ENCODE measurements at places on chromosomes 11 and 22.

- DNase-seq = no peak
These were observed 27.0 kb downstream of the MS4A6A start for GRCh38 chr11:60155931-60156330.

- DNase-seq = no peak
These were observed 25.1 kb downstream of the CD6 start for GRCh38 chr11:60996381-60997138.

DNA sequence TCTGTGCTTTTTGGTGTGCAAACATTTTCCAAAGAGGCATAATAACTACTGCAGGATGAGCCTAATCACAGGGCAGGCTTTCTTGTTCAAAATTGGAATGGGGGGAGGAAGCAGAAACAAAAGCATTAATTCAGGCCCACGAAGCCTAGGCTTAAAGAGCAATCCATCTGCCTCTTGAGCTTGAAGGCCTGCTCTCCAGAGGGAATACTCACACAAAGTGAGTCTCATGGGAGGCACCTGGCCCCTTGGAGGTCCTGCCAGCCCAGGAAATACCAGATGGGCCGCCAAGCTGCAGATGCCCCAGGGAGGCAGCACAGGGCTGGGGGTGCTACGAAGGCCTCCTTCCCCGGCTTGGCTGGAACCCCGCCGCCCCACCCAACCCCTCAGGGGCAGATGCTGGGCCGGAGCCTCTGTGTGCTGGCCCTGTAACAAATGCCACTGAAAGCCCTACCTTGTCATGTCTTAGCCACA is 39.3 kb upstream of the COMT start:
- DNase-seq = no peak

DNA sequence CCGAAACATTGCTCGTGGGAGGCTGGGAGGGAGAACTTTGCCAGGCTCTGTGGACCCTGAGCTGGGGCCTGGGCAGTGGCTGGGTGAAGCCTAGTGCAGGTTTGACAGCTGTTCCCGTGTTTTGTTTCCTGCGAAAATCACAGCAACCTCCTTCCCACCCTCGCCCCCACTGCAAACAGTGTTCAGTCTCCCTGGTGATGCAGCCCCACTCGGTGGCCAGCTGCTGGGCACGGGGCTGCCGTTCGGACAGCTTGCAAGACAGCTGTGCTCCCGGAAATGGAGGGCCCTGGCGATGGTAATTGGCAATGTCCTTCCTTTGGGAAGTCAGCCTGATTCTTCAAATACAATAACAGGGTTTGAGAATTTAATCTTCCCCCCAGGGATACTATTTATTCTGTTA is 10.4 kb upstream of the GAL start:
- no peak for DNase-seq

- DNase-seq = no peak
These were observed 21.5 kb upstream of the TXNRD2 start for GRCh38 chr22:19962909-19963806.

DNA sequence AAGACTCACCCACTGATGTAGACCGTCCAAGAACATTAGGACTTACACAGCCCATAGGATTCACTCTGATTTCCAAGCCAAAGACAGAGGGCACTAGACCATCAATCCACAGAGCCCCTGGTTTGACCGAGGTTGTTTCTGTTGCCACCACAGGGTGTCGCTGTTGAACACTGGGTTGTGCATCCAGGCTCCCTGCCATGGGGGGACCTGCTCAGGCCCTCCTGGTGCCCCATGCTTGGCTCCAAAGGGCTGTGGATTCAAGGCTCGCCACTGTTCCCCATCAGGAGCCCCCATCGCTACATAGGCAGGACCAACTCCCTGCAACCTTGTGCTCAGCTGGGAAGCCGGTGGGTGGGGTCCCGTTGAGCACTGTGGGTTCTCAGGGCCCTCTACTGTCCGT is 128.0 kb upstream of the ANO1 start:
- DNase-seq = no peak

GRCh38 chr11:66071381-66071801 is 1.3 kb downstream of the PACS1 start:
- no peak for DNase-seq

GRCh38 chr11:61023086-61023965 is 51.8 kb downstream of the CD6 start:
- DNase-seq = no peak

GRCh38 chr11:86696004-86696403 is 23.6 kb upstream of the ME3 start:
- no peak for DNase-seq

- no peak for DNase-seq
These were observed 749.8 kb upstream of the ARHGAP42 start for GRCh38 chr11:99937330-99937729.

DNA sequence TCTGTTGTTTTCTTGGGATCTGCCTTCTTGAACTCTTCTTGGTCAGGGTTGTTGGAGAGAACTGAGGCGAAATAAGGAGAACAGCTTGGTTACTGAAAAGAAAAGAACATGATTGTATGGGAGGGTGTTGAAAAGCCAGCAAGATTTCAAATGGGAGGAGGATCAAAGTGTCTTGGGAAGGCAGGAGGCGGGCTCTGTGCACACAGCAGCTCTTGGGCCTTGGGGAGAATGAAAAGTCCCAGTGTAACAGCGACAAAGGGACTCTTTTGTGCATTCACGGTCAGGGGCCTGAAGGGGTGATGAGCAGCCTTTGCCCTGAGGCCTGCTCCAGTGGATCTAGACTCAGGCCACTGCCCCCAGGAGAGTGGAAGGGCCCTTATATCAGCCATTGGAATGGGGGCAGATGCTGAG is 135.4 kb downstream of the ADAMTS15 start:
- DNase-seq = no peak

DNA sequence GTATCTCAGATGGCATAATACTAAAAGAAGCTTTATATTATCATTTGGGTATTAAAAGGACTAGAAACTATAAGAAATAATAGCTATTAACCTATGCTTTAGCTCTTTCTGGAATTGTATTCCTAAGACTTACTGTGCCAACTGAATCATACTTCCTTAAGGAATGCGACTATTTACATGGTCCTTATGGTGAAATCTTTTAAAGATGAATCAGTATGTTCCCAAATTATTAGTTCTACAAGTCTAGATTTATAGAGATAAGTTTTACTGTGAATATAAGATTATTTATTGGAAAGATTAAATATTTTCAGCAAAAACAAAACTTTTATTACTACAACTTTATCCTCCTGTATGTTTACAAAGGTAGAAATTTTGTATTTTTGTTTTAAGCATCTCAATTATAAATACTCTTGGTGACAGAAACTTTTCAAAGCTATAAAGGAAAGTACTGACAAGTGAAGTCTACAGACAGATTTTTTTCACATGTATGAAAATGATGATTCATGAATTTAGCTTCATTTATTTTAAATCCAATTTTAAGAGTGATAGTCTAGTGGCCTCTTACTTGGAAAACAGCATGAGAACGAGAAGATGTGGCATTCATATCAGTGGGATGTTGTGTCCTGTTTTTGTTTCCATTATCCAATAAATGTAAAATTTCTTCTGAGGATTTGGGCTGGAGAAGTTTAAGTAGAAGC is 17.8 kb downstream of the KIF18A start:
- no peak for DNase-seq

- no peak for DNase-seq
These were observed 96.2 kb downstream of the TSPAN18 start for GRCh38 chr11:44823006-44823405.

- no peak for DNase-seq
These were observed 173.5 kb upstream of the CTSC start for GRCh38 chr11:88511006-88511405.

DNA sequence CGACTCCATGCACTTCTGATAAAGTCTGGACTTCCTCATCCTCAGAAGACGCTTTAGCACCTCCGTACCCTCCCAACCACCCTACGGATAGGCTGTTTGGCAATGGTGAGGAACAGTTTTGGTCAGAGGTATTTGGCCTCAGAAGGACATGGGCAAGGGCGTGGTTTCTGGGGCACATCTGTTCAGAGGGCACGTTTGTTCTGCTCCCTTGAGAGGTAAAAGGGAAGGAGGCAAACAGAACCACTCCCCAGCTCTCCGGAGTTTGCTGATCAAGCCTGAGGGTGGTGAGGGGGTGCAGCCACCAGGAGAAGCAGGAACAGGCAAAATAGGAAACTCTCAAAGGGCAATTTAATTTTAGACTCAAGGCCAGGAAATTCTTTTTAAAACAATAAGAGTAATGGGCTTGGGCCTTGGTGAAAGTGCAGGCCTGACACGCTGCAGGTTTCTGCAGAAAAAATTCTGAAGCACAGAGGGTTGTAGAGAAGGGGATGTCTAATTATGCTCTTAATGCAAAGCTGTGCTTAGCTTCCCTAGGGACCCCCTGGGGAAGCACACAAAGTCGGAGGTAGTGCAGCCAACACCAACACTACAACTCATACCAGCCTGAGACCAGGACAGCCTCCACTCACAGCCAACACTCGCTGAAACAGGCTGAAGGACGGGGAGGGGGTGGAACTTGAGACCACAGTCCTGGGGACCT is 23.3 kb downstream of the ETS1 start:
- no peak for DNase-seq

DNA sequence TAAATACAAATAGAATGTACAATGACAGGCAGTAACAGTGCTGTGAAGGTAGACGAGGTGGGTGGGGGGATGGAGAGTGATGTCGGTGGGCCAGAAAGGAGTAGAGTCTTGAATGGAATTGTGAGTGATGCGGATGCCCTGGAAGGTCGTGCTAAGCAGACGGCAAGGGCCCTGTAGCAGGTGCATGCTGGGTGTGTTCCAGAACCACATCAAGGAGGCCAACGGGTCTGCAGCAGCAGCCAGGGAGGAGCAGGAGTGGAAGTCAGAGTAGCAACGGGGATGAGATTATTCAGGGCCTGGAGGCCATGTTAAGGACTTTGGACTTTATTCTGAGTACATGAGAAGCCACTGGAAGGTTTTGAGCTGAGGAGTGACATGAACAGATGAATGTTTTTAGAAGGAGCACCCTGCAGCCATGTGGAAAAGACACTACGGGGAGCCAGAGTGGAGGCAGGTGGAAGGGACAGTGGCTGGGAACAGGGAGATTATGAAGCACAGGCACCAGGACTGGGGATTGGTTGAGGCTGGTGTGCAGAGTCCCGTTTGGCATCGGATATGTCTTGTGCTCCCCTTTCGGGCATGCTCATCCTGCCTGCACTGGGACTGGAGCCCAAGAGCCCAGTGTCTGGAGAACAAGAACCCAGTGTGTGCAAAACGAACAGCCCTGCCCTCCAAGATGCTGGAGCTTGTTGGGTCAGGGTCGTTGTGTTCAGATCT is 74.1 kb downstream of the COMMD9 start:
- DNase-seq = no peak

DNA sequence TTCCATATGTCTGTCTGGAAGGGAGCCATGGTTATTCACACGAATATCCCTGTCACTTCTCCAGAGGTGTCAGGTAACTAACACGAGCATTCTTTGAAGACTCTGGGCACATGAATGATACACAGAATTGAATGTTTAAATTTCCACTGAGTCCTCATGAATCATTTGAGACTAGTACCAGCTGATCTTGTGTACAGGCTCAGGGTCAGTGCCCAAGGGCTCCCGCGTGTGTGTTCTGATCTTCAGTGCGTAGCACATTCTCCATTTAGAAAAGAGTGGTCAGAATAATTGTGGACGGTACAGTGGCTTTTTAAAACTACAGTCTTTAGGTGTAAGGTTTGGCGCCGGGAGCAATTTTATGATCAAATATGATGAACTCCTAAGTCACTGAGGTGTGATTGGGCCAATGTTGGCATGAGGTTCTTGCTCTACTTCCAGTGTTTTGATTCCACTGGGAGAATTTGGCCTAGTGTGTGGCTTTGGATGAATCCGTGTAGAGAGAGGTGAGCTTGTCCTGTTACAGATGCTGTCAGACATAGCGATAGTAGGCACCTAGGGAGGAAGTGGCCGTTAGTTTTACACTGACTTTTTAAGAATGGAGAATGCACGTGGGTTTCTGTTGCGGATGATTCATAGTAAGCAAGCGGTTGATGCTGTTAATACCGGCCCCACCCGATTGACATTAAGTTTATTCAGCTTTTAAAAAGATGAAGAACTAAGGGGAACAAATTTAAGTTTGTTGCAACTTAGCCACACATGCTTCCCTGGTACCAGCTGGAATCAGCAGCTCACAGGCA is 22.2 kb downstream of the NUP50 start:
- DNase-seq = no peak

DNA sequence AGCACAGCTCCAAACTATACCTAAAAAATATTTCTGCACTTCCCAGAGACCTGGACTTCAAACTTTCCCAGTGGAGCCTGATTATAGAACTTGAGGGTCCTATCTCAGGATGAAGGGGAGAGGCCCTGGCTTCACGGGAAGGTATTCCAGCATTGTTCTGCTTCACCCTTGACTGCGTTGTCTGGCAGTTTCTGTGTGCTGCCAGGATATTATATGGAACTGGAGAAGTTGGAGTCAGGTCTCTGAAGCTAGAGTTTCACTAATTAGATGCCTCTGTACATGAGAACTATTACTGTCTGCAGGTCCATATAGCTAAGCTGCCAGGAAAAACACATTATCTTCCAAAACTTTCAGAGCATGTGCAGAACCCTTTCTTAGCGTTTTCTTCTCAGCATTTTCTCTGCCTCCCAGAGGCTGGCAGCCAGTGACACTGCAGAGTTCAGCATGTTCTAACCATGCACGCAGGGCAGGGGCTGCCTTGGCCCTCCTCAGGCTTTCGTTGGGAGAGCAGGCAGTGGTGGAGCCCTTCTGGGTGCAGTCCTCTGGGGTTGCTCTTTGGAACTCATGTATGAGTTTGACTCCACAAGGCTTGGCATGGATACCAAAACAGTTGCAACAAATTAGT is 99.3 kb downstream of the CWC15 start:
- no peak for DNase-seq

GRCh38 chr11:62664405-62665074 is 470 bp downstream of the C11orf98 start:
- no peak for DNase-seq

Data from GM12864 (cell line).